Hematopoietic multipotent progenitor cell treated with erythropoietin and hydrocortisone succinate and interleukin-3 and kit ligand, for 17 days (in vitro differentiated cells): ENCODE measurements at places on chromosomes 5 and 9.

- DNase-seq: peak; percentile 59
Observed at GRCh38 chr5:176870110-176870591, 29.0 kb downstream of the HK3 start.

DNA sequence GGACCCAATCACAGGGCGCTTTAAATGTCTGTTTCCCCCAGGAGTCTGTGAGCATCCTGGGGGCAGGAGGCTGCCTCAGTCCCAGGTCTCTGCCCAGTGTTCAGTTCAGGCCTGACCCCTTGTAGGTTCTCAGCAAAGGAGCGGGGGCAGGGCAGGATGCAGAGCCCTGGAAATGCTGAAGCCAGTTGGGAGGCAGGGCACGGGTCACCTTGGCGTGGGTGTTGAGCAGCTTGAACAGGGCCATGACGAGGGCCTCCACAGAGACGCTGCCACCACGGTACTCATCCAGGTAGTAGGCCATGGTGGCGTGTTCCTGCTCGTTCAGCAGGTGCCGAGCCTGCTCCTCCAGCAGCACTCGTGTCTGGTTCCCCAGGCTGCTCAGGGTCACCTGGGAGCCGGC, 36.3 kb upstream of the AKNA start:
- DNase-seq: no peak

DNA sequence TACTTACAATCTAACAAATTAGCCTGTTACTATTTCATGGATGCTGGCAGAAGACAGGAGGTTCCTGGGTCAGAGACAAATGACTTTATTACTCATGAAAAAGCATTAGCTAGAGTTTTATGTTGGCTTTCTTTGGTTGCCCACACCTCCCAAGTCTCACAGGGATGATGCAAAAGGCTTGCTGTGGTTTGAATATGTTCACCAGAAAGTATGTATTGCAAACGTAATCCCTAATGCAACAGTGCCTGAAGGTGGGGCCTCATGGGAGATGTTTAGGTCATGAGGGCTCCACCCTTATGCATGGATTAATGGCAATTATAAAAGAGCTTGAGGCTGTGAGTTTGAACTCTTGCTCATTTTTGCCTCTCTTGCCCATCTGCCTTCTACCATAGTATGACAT, 28.5 kb downstream of the DPYSL3 start:
- DNase-seq: no peak

- DNase-seq: no peak
Observed at GRCh38 chr5:59485107-59485506, 408.4 kb downstream of the PDE4D start.

- DNase-seq: no peak
Observed at GRCh38 chr5:39857041-39857440, 432.3 kb upstream of the DAB2 start.

DNA sequence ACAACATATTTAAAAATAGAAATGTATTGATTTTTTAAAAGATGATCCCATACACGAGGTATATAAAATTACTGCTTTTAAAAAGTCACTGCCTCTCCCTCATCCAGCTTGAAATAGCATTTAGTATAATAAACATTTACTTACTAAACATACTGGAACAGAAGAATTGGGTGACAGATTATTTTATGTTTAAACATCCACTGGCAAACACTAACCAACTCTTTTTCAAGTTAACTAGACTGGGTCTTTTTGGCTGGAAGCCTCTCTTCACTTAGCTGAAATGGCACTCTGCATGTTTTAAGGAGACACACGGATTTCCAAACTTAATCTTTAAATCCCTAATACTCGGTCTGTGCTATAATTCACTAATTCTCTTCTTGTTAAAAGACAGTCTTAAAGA, 19.0 kb downstream of the CTXN3 start:
- DNase-seq: no peak

- no peak for DNase-seq
Observed at GRCh38 chr5:117682416-117682815, 1107.8 kb upstream of the SEMA6A start.

- no peak for DNase-seq
Observed at GRCh38 chr5:97042996-97043395, 99.4 kb downstream of the LIX1 start.

- no peak for DNase-seq
Observed at GRCh38 chr9:70036641-70037040, 7.0 kb upstream of the MAMDC2 start.

DNA sequence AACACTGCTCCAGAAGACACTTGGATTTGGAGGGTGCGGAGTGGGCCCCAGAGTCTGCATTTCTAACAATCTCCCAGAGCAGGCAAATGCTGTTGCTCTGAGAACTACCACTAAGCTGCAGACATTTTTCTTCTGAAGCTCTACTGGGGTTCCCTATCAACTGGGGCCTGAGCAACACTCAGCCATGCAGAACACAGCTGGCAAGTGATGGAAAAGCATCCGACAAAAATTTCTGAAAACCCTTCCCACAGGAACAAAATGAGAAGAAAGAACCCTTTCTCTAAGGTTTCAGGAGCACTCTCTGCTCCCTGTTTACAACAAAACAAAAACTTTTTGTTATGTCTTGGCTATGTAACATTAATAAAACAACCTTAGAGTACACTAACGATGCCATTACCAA, 516.9 kb downstream of the CTNND2 start:
- no peak for DNase-seq

GRCh38 chr5:16493261-16493660, 27.7 kb upstream of the ZNF622 start:
- DNase-seq: no peak

DNA sequence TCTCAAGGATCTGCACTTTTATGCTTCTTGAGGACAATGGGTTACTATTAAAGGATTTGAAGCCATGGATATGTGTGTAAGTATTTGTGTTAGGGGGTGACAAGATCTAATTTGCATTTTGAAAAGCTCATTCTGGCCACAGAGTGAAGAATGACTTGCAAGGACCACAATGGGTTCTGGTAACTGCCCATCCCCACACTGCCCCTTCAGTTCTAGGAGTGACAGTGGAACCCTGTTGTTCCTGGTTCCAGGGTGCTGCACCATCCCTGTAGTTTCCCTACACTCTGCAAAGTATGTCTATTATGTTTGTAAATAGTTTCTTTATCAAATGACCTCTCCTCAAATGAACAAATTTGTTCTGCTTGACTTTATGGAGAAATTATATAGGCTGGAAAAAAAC, 9.7 kb upstream of the SPRY4 start:
- no peak for DNase-seq

DNA sequence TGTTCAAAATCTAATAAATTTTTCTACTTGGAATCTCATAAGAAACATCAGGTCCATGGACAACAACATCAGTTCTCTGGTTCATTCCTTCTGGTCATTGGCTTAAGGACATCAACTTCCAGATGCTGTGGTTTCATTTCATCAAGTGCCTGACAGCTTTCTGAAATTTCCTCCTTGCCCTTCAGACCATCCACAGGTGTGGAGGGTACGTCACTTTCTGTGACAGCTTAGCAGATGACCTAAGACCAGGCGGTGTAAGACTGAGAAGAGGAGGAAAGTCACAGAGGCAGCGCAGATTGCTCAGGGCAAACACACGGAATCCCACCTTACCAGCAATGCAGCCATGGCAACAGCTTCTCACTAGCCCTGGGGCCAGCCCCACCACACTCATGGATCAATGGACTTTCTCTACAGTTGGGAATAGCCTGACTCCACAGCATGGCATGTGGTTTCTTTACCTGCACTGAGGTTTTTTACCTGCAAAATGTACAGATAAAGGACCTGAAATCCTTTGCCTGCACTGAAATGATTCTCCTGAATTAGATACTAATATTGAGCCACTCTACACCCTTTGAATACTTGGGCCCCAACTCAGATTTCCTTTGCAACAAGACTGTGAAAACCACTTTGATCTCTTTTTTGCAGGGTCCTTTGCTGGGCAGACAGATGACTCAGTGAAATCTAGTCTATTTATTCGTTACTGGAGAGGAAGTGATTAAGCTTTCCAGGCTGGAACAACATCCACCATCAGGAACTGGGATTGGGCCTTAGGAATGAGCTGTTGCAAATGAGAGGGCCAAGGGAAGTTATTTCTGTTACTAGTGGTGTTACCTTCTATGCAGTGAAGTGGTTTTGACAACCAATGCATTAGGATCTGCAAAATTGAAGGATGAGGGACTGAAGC, 26.9 kb downstream of the TICAM2 start:
- DNase-seq: no peak

DNA sequence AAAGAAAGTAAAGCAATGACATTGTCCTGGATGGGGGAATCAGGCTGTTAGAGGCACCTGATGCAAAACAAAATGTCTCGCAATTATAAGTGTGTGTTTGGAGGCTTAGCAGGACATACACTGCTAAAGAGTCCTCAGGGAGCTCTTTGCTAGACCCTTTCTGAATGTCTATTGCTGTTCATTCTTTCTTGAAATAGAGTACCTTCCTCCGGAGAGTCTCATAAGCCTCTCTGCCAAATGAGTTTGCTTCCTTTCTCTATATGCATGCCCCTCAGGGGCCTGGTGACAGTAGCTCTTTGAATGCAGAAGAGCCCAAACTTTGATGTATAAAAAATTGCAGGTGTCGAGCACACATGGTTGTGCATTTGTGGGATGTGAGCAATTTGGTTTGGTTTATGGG, 26.4 kb upstream of the ADAMTSL1 start:
- DNase-seq: no peak

DNA sequence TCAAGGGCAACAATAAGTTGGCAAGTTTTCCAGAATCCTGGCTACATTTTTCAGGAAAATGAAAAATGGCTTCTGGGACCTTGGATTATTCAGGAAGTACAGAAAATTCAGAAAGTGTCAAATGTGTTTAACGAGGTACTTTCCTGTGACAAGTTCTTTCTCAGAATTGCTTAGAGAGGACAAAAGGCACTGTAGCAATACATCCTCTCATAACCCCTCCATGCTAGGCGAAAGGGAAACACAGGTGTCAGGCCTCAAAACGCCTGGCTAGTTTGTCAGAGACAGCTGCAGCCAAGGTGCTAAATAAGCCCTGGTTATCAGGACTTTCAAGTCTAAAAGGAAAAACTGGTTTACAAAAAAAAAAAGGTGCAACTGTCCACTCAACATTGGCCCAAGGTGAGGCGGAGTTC, 115.2 kb downstream of the GNAQ start:
- no peak for DNase-seq

GRCh38 chr5:153551537-153552079, 61.1 kb downstream of the GRIA1 start:
- DNase-seq: no peak

- DNase-seq: no peak
Observed at GRCh38 chr5:173458828-173459609, 130.8 kb upstream of the STC2 start.

- DNase-seq: no peak
Observed at GRCh38 chr9:107064378-107064777, 201.4 kb downstream of the ZNF462 start.

GRCh38 chr9:27870404-27870803, 297.1 kb upstream of the C9orf72 start:
- no peak for DNase-seq

- DNase-seq: no peak
Observed at GRCh38 chr5:111548992-111549649, 36.8 kb upstream of the STARD4 start.

- no peak for DNase-seq
Observed at GRCh38 chr5:164353155-164353554, 847.7 kb downstream of the MAT2B start.

GRCh38 chr5:112356178-112356956, 62.7 kb downstream of the EPB41L4A start:
- DNase-seq: no peak
